ENCODE measurements at places on chromosomes 7 and 10.

DNA sequence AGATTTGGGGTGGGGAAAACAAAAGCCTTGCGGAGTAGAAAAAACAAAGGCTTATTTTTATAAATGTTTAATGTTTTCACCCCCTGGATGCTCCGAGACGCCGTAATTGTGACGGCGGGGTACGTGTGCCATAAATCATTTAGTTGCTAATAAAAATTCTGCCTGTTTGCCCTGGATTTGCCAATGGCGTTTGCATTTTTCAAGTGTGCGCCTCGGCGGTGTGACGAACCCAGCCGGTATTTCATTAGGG is 2.5 kb upstream of the TNRC18 start:
- DNase-seq, result no peak

DNA sequence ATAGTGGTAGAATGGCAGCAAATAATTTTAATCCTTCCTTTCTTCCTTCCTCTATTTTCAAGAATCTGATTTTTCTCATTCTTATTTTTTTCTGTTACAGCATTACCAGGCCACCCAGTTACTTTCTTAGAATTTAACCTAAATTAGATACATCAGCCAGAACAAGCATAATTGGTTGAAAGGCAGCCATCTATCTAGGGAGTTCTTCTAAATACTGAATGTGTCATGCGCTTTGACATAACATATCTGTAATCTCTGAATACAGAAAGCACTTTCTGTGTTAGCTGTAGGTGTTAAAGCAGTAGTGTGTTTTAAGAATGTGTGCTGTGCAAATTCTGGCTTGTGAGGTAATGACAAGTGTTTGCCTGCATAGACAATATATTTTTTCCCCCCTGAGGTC is 97.3 kb downstream of the BTRC start:
- no peak for DNase-seq

DNA sequence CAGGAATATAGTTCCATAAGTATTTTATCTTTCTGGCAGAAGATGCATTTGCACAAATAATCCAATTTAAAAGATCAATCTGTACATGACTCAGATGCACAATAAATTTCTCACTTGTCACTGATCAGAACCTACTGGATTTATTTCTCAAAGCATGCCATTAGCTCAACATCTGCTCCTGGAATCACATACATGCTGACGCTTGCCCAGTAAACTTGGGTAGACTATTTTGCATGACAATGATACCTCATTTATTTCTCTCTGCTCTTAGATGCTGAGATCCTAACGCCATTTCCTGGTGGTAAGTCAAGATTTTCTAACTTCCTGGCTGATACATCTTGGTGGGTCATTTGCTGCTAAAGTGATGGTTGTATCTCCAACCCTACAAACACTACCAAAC is 33.8 kb upstream of the C10orf120 start:
- no peak for DNase-seq

DNA sequence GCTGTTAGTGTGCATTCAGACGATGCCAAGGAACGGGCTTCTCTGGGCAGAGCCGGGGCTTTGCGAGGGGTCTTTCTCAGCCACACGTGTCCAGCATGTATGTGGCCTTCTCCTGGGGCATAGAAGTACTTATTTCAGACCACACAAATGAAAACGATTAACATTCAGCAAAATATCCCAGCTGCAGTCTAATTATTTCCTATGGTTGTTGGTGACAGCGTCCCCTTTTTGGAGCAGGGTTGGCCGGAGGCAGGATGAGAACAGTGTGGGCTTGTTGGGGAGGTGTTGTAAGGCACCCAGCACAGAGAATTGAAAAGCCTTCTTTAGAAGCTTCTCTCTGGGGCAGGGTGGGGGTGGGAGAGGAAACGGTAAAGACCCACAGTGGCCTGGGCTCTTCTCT is 54.2 kb downstream of the PTPRE start:
- DNase-seq, result no peak

All from activated CD4-positive, CD25-positive, alpha-beta regulatory T cell treated with anti-CD3 and anti-CD28 coated beads, Interleukin-2, amount 50 U/mL, for 16 hours (primary cell).